ENCODE measurements at places on chromosomes 11 and 22. TPM values are rescaled to one million over a fixed set of nuclear protein-coding genes. Genes with fewer than 3 reads are reported as not detected.

Gene GTSE1
- 0.89 TPM for total RNA-seq

- H3K27me3 ChIP-seq, result no peaks in the 10 kb centered on the region
- H3K4me1 ChIP-seq, result peaks cover 3% of the 10 kb centered on the region
- no peak for DNase-seq
- no peak overlapping the region for H3K27ac ChIP-seq
- peaks cover 3% of the 10 kb centered on the region for H3K36me3 ChIP-seq
These were observed 97.1 kb downstream of the TSPAN18 start for GRCh38 chr11:44823868-44824267.

DNA sequence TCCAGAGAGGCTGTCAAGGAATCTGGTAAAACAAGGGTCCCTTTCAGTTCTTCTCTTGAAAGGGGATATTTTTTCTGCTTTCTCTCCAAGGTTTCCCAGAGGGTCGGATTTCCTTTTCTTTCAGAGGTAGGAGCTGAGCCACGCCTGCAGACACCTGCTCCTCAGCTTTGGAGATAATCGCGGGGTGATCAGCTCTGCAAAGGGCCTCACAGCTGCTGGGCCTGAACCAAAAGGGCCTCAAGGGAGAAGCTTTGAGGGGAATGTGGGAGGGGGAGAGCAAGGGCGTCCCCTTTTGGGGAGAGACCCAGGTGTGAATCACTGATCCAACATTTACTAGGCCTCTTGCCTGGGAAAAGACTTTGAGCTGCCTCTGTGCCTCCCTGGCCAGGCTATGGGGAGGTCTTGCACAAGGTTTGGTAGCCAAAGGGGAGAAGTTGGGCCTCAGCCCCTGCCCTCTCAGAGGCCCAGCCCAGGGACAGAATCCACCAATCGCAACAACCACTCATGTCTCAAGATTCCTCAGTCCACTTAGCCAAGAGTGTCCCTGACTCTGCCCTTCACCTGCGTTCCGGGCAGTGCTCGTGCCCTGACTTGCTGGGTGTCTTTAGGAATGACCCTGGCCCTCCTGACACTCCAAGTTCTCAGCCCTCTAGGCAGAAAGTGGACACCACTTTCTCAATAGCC lies 14.0 kb upstream of the TP53I11 start:
- no peak overlapping the region for H3K4me3 ChIP-seq
- no peak for DNase-seq
- no peaks in the 10 kb centered on the region for H3K4me1 ChIP-seq
- no peaks in the 10 kb centered on the region for H3K27me3 ChIP-seq
- no peaks in the 10 kb centered on the region for H3K36me3 ChIP-seq

Gene PNPLA3
- not detected for total RNA-seq

DNA sequence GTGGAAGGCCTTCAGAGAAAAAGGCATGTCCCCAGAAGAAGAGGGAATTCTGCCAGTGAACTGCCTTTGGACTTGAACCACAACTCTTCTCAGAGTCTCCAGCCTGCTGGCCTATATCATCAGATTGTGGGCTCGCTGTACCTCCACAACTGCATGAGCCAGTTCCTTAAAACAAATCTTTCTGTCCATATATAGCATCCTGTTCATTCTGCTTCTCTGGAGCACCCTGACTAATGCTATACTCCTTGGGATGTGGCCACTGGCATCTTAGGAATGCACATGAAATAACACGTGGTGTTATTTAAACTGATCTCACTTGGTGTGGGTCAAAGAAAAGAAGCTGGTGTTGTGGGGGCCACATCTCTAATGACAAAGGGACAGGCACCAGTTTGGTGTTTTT lies 58.3 kb upstream of the VSTM5 start:
- no peaks in the 10 kb centered on the region for H3K4me1 ChIP-seq
- H3K27me3 ChIP-seq, result no peaks in the 10 kb centered on the region
- no peaks in the 10 kb centered on the region for H3K36me3 ChIP-seq
- no peak overlapping the region for H3K4me3 ChIP-seq
- no peak overlapping the region for H3K27ac ChIP-seq

Gene SLC15A3
- 11.9 TPM for total RNA-seq

DNA sequence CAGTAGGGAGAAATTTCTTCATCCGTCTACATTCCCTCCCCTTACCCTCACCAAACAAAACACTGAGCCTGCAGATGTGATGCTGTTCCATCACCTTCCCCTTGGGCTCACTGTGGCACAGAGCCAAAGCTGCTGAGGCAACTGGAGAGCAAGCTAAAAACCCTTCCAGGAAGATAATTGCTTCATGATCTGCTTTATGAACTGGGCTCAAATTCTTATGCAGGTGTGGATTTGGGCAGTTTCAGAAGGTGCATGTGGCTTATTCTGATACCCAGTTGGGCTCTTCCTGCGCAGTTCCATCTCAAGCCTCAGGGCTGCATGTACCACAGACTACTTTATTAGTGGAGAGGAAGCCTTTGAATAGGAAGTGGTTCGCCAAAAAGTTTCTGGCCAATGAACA lies 58.3 kb downstream of the AAMDC start:
- no peak overlapping the region for H3K4me3 ChIP-seq
- H3K36me3 ChIP-seq, result peaks cover 72% of the 10 kb centered on the region
- no peaks in the 10 kb centered on the region for H3K27me3 ChIP-seq
- H3K4me1 ChIP-seq, result no peaks in the 10 kb centered on the region
- DNase-seq, result no peak
- H3K27ac ChIP-seq, result no peak overlapping the region

GRCh38 chr22:47292546-47293320 lies 530.3 kb downstream of the TBC1D22A start:
- no peak overlapping the region for H3K4me3 ChIP-seq
- no peak for DNase-seq
- H3K4me1 ChIP-seq, result no peaks in the 10 kb centered on the region

- H3K4me1 ChIP-seq, result no peaks in the 10 kb centered on the region
- no peaks in the 10 kb centered on the region for H3K36me3 ChIP-seq
- H3K27ac ChIP-seq, result no peak overlapping the region
- H3K4me3 ChIP-seq, result no peak overlapping the region
- H3K27me3 ChIP-seq, result no peaks in the 10 kb centered on the region
These were observed 624.5 kb downstream of the TBC1D22A start for GRCh38 chr22:47386812-47387510.

DNA sequence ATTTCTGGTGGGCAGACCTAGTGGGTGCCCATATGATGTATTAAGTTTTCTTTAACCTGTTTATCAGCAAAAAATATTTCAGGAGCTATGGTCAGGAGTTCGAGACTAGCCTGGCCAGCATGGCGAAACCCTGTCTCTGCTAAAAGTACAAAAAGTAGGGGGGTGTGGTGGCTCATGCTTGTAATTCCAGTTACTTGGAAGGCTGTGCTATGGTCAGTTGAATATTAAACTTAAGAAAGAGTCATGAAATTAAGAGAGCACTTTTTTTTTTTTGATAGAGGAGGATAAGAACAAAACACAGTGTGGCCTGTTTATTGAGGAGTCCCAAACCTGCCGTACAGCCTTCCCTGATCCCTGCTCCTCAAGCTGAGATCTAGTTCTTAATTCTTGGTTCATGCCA lies 29.8 kb downstream of the OR6Q1 start:
- H3K4me3 ChIP-seq, result no peak overlapping the region
- no peaks in the 10 kb centered on the region for H3K4me1 ChIP-seq
- no peaks in the 10 kb centered on the region for H3K27me3 ChIP-seq
- H3K36me3 ChIP-seq, result no peaks in the 10 kb centered on the region

Gene SLC17A6
- total RNA-seq, result not detected

GRCh38 chr11:10996678-10997077 lies 138.8 kb upstream of the ZBED5 start:
- no peak overlapping the region for H3K27ac ChIP-seq
- no peaks in the 10 kb centered on the region for H3K36me3 ChIP-seq
- no peak for DNase-seq
- H3K27me3 ChIP-seq, result peaks cover 5% of the 10 kb centered on the region
- H3K4me1 ChIP-seq, result no peaks in the 10 kb centered on the region

DNA sequence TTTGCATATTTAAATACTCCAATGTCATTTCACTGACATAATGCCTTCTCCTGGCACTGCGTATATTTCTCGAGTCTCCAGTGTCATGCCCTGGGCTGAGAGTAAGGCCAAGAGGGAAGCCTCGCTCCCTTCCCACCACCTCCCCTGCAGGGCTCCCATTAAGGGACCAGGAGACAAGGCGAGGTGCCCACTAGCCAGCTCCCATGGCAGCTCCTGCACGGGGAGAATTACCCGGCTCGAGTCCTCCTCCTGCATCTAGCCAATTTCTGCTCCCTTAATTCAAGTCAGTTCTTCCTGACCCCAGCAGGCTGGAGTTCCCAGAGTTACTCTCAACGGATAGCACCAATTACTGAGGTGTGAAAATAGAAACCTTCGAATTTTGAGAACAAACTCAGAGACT lies 31.9 kb downstream of the OPCML start:
- H3K27ac ChIP-seq, result no peak overlapping the region
- no peaks in the 10 kb centered on the region for H3K4me1 ChIP-seq
- no peak overlapping the region for H3K4me3 ChIP-seq
- H3K36me3 ChIP-seq, result no peaks in the 10 kb centered on the region
- H3K27me3 ChIP-seq, result no peaks in the 10 kb centered on the region

DNA sequence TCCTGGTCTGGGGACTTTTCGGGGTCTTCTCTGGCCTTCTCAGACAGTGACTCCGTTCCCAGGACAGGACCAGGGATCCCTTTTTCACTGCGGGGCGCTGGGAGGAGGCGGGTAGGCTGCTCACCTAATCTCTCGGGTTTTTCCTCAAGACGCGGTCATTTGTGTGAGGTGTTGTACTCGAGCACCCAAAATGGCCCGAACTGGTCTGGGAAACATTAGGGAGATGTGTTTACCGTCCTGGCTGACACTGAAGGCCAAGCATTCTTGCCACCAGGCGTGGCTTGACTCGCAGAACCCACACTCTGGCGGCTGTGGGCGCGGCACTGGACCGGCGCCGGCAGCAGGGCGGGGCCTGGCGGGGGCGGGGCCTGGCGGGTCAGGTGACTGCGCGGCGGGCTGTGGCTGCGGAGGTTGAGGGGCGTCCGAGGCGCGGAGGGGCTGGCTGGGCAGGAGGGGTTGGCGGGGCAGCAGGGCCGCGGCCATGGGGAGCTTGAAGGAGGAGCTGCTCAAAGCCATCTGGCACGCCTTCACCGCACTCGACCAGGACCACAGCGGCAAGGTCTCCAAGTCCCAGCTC lies at the start of gene SWAP70:
Gene SWAP70 (plus strand): TSS at position 379 of the 577 bp plus-strand sequence. CDS start 103 bp downstream, at position 482.
- no peak within 1 kb of the TSS for H3K27ac ChIP-seq
- DNase-seq, result peak; percentile 80
- H3K4me3 ChIP-seq, result peak within 1 kb of the TSS; percentile 86
- H3K4me1 ChIP-seq, result peaks cover 19% of the 10 kb centered on the region
- no peaks in the 10 kb centered on the region for H3K36me3 ChIP-seq

Gene QSER1
- 10.1 TPM for total RNA-seq

Gene MTCH2
- total RNA-seq, result 12.7 TPM

Gene KRTAP5-8
- total RNA-seq, result not detected

DNA sequence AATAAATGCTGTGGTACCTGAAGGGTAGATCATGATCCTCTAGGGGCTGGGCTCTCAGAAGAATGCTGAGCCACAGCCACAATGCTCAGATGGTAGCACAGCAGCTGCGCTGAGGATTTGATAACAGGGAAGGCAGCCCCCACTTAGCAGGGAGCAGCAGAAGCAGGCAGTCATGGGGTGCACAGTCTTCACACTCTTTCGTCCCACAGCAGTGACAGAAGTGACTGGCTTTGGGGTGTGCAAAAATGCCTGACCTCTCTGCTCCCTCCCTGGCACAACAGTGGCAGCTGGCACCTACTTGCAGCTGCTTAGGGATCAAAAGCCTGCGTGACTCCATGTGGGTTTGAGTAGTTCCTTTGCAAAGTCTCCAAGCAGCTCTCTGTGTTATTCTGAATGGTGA lies 1349.8 kb upstream of the RAG2 start:
- no peaks in the 10 kb centered on the region for H3K4me1 ChIP-seq
- DNase-seq, result no peak
- no peaks in the 10 kb centered on the region for H3K27me3 ChIP-seq
- no peak overlapping the region for H3K4me3 ChIP-seq

DNA sequence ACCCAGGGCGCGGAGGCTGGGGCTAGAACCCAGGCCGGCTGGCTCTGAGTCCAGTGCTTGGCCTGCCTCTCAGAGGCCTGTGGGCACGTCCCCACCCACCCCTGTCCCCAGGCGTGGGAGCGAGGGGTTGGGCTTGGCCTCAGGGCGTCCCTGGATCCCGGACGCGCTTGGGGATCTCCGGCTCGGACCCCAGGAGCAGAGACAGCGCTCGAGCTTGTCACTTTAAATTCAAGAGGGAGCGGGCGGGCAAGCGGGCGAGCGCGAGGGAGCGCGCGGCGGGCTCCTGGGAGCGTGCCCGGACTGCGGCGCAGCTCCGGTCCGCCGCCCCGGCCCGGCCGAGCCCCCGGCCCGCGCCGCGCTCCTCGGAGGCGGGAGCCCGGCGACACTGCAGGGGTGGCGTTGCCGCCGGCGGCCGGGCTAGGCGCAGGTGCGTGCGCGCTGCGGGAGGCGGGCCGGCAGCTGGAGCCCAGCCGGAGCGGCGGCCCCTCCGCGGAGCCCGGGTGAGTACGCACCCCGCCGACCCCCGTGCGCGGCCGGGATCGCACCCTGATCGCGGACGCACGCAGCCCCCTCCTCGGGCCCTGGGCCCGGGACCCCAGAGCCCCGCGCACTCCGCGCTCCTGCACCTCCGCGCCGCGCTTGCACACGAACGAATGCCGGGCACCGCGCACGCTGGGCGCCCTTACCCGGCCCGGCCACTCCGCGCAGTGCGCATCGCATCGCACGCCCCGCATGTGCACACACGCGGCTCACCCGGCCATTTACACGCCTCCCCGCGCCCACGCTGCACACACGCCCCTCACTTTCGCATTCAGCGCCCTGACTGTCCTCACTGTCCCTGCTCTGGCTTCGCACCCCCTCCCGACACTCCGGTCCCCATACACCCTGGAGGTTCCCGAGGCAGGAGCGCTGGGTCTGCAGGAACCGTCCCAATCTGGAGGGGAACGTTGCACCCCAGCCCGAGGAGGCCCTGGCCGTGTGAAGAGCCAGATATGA lies at the start of gene SYT12:
Gene SYT12 (plus strand): TSS at position 174 of the 996 bp plus-strand sequence. CDS start 7,011 bp downstream, outside the sequence.
- H3K4me3 ChIP-seq, result peak within 1 kb of the TSS; percentile 24
- no peaks in the 10 kb centered on the region for H3K36me3 ChIP-seq
- no peak within 1 kb of the TSS for H3K27ac ChIP-seq
- H3K27me3 ChIP-seq, result peaks cover 34% of the 10 kb centered on the region

Gene USP2
- 2.6 TPM for total RNA-seq
